ENCODE measurements at places on chromosomes 12 and 14.
A peak's percentile ranks its signal among the peaks of the same experiment; 100 is the strongest.

- no peak for DNase-seq
Observed at GRCh38 chr14:55578511-55578910, 1.5 kb upstream of the KTN1 start.

DNA sequence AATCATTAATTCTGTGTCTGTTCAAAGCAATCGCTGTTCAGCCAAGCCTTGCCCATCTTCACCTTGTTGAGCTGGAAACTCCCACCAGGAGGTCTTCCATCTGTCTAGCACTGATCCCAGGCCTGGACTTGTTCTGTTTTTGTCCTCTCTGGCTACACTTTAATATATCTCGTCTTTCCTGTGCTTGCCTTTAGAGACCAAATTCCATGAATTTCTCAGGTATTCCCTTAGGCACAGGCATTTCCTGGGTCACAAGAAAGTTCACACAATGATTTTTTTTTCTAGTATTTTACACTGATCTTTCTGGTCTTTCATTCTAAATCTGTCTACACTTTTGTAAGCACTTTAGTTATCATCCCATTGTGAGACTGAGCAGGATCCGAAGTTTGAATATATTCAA is 116.4 kb upstream of the CCND2 start:
- DNase-seq, result no peak

- DNase-seq, result no peak
Observed at GRCh38 chr12:76223869-76224268, 124.3 kb downstream of the BBS10 start.

DNA sequence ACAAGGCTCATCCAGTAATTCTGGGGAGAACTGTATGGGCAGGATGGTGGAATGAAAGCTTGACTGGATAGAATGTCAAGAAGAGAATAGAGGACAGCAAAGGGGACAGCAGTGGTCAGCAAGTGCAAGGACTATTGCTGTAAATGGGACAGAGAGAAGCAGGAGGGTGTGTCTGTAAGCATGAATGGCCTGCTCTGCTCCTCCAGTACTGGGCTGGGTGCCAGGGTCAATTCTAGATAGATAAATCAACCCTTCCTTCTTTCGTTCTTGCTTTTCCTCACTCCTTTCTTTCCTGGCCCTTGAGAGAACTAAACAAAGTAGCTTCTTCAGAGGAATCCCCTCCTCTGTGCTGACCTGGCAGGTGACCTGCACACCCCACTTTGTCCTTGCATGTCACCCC is 1019.2 kb downstream of the BCL11B start:
- DNase-seq, result no peak

- DNase-seq, result peak; percentile 17
Observed at GRCh38 chr14:55593698-55594097, 13.7 kb downstream of the KTN1 start.

DNA sequence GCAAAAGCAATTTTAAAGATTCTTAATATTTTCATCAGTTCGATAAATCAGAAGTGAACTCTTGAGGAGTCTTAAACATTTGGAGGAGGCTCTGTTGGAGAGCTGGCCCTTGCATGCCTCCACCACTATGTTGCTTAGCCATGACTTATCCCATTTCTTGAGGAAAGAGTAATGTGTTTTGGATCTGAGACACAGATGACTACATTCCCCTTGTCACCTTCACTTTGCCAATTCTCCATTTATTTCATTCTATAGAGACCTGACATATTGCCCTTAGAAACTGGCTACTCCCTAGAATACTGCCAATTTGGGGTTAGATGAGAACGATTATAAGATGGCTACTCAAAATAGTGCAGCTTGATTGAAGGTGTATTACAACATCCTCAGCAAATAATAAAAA is 157.4 kb upstream of the TMEM260 start:
- DNase-seq, result no peak

Data from M059J (cell line).